ENCODE measurements at places on chromosomes 1 and 21.

GRCh38 chr1:58791106-58791505, 7.3 kb upstream of the JUN start:
- no peak for DNase-seq

DNA sequence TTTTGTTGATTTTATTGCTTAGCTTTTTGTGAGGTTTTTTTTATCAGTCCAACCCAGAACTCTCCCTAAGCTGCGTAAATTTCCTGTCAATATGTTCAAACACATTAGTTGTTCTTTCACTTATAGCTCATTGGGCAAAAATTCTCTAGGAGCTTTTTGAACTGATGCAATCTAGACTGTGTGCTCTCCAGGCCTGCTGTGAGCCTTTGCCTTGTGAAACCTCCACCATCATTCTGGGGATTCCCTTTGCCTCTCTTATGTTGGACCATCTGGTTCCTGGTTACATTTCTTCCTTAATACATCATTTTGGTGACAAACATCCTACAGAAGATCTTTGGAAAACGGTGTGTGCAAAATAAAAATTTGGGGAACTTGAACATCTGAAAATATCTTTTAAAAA, 247.2 kb downstream of the LRRC7 start:
- no peak for DNase-seq

- peak; percentile 60 for DNase-seq
These were observed at the start of gene SYDE2 for GRCh38 chr1:85200463-85201339. TSS of gene SYDE2 (minus strand) at chr1:85201016. CDS start at chr1:85200996, 20 bp downstream.

DNA sequence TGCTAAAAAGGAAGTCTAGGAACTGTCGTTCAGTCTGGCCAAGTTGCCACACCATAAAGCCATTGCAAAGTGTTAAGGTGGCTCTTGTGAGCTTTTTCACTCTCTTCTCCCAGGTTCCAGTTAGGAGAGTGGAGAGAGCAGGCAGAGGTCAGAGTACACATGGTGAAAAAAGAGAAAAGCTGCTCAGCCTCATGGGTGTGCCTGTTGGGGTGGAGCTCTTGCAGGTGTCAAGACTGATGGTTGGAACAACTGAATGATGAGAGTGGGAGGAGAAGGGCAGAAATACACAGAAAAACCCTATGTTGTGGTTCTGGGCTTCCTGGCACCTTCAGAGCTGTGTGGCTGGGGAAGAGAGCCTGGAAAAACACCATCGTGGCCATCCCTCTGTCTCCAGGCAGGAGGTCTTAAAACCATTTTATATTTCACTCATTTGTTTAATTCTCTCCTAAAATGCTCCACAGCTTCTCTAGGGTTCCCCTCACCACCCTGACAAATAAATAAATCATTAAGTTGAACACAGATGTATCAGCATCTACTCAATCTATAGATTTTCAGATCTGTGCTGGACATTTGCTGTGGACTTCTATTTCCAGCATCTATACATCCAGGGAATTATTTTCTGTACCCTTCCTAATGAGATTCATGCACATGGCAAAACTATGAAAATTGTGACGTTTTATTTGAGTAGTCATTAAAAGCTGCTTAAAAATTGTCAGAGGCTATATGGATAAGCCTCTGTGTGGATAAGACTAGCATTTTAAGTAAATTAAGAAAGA, 17.5 kb downstream of the UBASH3A start:
- DNase-seq, result no peak

DNA sequence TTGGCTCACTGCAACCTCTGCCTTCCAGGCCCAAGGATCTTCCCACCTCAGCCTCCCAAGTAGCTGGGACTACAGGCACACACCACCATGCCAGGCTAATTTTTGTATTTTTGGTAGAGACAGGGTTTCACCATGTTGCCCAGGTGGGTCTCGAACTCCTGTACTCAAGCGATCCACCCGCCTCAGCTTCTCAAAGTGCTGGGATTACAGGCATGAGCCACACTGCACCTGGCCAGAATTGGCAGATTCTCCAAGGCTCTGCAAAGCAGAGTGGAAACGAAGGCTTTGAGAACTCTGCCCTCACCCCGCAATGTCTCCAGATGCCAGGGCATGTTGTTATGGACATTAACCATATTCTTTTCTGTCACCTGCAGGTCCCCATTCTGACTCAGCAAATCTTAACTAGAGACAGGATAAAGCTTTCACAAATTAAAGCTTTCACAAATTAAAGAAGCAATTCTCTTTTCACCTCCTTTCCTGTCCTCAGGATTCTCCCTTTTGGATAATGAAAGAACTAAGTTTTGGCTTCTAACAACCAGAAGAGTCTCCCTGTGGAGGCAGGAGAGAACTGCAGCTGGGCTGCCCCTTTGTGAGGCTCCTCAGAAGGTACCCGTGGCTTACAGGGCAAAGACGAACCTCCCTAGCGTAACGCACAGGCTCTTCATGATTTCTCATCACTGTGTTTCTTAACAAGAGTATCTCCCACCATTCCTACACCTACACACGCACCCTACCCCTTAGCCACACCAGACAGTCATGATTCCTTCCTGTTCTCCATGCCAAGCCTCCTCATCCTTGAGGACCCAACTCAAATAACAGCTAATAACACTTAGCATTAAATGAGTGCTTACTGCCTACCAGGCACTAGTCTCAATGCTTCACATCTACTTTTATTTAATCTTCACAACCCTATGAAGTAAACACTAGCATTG, 29.8 kb downstream of the GPA33 start:
- DNase-seq, result no peak

DNA sequence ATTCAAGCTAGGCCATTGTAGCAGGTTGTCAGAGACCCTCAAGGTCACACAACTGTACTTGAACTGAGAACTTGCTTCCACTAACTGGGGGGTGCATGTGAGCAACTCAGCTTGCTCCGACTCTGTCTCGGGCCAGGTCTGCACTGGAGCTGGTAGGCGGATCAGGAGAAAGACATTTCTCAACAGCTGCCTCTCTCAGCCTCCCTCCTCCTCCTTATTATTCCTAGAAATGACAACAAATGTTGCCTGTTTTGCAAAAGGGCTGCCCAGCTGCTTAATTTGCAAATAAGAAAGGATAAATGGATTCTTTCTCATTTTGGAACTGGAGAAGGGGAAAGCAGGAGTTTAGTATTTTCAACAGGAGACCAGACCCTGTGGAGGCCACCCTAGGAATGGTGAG, 140.5 kb downstream of the RHOU start:
- no peak for DNase-seq

GRCh38 chr1:113129529-113130185, 56.7 kb downstream of the LRIG2 start:
- DNase-seq, result no peak

DNA sequence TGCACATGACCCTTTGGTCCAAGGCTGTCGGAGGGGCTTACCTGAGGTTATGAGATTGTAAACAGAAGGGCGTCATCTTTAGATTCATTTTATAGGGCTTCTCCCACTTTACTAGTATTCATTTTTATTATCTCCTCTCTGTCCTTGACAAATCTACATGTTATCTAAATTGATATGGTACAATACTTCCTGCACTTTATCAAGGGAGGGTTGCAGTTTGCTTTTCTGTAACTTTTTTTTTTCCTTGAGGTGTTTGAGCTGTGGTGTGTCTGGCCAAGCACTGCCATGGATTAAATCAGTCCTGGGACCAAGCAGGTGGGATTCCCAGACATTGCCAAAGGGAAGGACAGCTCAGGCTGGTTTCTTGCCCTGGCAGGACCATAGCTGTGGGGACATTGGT, 32.0 kb upstream of the B3GALT5 start:
- no peak for DNase-seq

DNA sequence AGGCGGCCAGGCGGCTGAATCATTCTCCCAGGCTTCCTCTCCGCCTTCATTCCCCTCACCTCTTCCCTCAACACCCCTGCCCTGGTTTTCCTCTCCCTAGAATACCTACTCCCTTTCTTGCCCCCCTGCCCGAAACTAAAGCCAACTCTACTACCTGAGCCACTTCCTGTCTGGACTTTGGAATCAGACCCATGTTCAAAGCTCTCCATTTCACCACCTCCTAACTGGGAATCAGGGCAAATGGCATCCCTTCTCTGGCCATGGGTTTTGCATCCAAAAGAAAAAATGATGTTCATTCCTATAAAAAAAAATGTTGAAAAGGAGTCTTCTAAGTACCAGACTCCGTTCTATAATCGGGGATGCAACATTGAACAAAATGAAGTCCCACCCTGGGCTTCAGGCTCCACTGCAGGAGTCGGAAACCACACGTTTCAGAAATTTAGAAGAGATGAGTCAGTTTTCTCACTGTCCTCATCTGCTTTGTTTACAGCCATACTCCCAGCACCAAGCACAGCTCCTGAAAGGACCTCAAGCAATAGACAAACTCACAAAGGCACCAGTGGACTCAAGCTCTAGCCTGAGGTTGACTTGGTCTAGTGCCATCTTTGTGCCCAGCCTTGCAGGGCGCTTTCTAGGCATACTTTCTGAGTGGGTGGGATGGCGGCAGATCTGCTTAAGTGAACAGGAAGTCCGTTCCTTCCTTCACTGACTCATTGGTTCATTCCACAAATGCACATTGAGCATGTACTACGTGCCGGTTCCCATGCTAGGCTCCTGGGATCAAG, 176.2 kb downstream of the IGSF21 start:
- DNase-seq, result no peak

- no peak for DNase-seq
These were observed 121.1 kb upstream of the SYT6 start for GRCh38 chr1:114274621-114275317.

- no peak for DNase-seq
These were observed 9.3 kb downstream of the RAVER2 start for GRCh38 chr1:64754173-64754572.

DNA sequence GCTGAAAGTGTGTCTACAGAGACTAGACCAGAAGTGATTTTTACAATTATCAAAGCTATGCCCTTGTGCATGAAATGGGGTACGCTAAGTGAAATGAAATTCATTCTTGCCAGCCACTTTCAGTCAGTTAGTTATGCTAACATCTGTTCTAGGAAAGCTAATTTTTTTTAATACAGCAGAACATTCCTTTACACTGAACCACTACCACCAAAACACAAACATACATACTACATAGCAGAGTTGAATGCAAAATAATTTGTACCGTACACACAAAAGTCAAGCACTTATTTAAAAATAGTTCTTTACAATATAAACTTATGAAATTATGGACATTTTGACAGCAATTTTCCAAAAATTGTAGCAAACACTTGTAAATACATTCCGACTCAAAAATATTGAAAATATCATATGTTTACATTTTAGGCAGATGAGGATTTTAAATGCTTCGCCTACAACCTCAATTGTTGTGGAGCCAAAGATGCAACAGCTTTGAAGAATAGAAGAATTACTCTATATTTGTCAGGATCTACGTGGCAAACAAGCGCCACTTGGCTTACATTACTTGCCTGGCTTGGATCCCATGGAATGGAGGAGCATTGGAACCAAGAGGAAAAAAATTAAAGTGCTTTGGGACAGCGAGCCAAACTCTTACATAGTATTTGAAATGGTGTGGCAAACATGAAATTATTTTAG, 30.6 kb downstream of the WLS start:
- DNase-seq, result no peak

- DNase-seq, result no peak
These were observed 59.3 kb downstream of the EPHB2 start for GRCh38 chr1:22769932-22770331.

GRCh38 chr1:18556364-18556763, 74.3 kb upstream of the PAX7 start:
- no peak for DNase-seq

GRCh38 chr21:15152591-15152990, 87.8 kb upstream of the NRIP1 start:
- no peak for DNase-seq

DNA sequence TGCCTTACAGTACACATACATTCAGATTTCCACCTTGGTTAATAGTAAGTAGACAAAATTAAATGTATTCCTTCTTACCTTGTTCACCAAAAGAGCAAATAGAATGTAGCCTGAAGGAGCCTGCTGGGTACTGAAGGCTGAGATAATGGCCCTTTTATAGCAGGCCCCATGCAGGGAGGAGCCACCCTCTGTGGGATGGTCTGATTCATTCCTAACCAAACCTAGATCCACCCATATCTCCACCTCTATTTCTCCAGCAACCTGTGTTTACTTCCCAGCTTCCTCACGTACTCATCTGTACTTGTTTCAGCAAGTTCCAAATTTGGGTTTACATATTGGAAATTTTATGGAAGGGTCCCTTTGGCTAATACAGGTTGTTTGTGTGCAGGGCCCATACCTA, at the start of gene FLG:
Gene FLG (minus strand): TSS at position 129 of the 400 bp plus-strand sequence. CDS start 9,783 bp downstream, outside the sequence.
- no peak for DNase-seq

- no peak for DNase-seq
These were observed 83.8 kb downstream of the PLXNA2 start for GRCh38 chr1:208160259-208160819.

- no peak for DNase-seq
These were observed 414.2 kb downstream of the PTPRU start for GRCh38 chr1:29650476-29650875.

GRCh38 chr1:153465811-153466636, 5.6 kb upstream of the S100A7 start:
- DNase-seq, result peak; percentile 48

DNA sequence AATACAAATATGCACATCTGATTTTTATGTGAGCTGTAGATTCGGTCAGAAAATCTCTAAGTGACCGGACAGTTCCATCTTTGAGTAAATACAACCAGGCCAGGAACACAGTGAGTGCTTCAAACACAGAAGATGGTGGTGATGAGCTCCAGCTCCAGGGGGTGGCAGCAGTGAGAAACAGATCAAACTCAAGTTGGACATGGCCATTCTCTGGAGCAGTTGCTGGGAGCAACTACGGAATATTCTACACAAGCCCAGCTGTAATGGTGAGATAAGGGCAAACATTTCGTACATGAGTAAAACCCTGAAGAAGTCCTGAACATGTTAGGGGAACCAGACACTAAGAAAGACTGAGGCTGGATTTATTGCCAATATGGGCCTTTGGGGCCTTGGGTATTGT, 100.7 kb downstream of the BARHL2 start:
- DNase-seq, result no peak

- DNase-seq, result no peak
These were observed 68.8 kb downstream of the JMJD4 start for GRCh38 chr1:227666286-227666685.

DNA sequence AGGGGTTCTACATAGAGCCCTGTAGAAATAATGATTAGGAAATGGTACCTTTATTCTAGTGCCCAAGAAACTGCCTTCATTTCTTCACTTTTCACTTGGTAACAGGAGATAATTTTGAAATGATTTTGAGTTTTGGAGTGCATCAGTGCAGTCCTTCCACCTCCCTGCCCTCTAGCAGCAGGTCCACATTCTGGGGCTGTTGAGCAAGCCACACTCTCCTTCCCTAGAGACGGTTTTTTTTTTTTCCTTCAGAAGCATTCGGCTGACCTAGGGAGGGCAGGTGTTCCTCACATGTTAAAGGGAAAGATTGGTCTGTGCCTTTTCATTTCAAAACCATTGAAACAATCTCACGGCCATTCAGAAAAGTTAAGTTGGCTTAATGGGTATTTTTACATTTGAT, 39.8 kb downstream of the SLC37A1 start:
- no peak for DNase-seq
